ENCODE measurements at places on chromosomes 2 and 18.

DNA sequence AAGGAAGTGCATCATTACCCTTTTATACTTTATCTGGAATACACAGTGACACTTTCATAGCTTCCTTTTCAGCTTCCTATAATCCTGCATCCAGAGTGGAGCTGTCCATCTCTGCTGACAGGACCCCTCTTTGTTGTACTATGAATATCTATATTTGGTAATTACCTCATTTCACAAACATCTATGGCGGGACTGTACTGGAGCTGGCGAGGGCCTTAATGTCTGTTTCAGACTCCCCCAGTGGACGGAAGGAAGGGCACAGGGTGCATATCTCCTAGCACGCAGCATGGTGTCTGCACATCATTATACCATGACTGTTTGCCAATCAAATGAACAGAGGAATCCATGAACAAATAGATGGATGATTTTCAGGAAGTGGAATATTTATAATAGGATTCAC is 142.3 kb downstream of the SOX11 start:
- DNase-seq = no peak

- no peak for DNase-seq
These were observed 39.7 kb downstream of the UBE2F start for GRCh38 chr2:238006510-238006909.

- DNase-seq = no peak
These were observed 42.4 kb downstream of the HK2 start for GRCh38 chr2:74876081-74876886.

DNA sequence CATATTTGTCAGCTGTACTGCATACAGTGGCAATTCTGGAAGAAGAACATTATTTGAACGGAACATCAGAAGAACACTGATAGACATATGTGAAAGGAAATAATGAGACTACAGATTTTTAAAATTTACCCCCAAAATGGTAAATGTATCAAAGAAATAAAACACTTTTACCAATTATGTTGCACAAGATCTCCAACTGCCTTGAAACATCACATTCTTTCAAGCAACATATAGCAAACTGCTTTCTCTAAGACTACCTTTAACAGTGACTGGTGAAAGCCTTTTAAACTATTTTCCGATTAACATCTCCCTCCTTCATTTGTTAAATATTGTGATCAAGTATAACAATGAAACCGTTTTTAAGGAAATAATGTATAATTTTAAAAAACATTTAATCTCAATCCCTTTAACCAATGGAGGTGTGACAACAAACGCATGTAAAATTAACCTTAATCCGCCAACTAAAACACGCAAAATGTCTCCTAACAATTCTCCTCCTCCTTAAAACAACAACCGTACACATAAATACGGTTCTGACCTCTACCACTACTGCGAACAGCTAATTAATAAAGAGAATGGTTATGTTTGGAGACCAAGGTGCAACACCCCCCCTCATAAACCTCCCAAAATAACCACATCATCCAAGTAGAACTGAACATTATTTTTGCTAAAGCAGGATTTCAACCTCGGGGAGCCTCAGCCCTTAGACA is 2.4 kb downstream of the FBXO11 start:
- no peak for DNase-seq

GRCh38 chr2:144518748-144519596 is 947 bp downstream of the ZEB2 start:
- no peak for DNase-seq

DNA sequence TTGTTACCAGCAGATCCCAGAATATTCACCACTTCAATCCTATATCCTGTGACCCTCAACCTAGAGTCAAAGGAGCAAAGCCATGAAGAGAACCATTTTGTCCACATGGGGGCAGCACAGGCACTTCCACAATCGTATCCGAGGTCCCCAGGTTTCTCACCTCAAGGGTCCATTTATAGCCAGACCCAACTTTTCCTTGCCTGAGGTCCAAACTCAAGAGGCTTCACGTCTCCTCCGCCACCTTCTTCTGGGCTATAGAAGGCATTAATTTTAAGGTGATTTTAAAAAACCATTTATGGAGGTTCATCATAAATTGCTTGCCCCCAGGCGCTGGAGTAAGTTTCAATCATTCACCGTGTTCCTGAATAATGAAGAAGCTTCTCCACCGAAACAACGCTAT is 111.6 kb upstream of the NABP1 start:
- peak; percentile 58 for DNase-seq

DNA sequence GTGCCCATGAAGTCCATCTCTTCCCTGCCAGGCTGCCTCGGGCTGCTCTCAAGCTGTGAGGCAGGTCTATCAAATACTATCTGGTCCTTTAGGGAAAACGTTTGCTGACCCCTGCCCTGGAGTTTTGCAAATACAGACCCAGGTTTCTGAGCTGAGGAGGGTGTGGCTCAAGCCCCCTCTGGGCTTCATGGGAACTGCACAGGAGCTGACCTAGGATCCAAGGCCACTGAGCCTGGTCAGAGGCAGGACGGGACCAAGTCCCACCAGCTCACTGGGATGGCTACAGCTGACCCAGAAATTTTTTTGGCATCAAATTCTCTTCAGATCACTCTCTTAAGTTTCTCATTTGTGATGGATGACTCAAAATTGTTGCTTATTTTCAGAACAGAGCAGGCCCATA is 14.1 kb downstream of the ZNF516 start:
- no peak for DNase-seq

- no peak for DNase-seq
These were observed 32.5 kb upstream of the FOSL2 start for GRCh38 chr2:28360058-28360717.

GRCh38 chr18:3508576-3509549 is 58.9 kb downstream of the TGIF1 start:
- no peak for DNase-seq

DNA sequence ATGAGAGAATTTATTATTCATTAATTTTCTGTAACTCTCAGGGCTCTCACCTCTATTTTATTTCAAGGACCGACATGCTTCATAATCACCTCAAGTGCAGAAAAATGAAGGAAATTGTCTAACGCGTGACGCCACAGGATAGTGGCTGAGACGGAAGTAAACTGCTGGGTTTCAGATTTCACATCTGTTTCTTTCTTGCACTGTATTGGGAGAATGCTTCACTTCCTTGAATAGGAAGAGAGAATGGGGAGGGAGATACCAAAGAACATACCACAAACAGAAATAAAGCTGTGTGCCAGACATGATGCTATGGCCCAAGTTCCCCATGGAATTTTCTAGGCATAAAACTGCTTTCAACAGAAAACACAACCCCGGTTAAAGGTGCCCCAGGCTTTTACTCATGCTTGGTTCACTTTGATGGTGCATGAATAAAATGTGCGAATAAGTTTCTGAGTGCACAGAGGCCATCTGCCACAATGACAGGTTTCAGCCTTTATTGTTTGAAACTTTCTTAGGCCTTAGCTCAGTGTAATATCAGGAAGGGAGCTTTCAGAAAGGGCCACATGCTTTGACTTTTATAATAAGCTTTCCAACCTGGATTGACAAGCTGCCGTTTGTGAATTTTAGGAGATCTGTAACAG is 1116.4 kb downstream of the SOCS6 start:
- DNase-seq = no peak

DNA sequence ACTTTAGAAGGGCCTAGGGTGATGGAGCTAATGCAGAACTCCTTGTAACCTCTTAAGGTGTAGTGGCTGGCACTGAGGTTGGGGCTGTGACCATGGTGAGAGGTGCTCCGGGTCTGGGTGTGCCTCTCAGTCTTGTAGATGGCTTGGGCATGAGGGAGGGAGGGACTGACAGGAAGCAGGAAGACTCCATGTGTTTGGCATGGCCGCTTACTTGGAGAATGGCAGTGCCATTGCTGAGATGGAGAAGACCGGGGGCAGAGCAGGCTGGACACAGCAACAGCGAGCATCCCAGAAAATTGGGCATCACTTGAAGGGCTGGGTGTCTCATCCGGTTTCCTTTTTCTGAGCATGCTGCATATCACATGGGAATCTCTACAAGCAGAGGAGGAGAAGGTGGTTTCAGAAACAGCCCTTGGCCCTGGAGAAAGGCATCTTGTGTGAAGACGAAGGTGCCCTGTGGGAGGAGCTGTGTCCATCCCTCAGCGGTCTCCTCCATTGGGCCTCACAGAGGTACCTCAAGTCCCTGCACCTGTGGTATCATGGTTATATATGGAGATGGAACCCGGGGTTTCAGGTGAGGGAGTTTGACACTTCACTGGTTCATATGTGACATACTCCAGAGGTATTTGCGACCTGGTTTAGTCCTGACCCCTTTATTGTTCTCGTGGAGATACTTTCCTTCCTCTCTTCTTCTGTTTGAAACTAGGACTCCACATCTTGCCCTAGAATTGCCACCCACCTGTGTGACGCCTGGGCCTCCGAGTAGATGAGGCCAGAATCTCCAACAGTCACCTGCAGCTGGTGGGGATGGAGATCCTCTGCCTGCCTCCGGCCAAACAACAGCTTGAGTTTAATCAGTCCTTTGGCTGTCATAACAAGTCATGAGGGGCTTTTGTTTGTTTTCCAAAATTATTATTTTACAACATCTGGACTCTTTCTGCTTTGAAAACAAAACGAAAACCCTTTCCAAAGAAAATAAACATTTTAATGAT is 45.6 kb downstream of the INPP4A start:
- DNase-seq = no peak

DNA sequence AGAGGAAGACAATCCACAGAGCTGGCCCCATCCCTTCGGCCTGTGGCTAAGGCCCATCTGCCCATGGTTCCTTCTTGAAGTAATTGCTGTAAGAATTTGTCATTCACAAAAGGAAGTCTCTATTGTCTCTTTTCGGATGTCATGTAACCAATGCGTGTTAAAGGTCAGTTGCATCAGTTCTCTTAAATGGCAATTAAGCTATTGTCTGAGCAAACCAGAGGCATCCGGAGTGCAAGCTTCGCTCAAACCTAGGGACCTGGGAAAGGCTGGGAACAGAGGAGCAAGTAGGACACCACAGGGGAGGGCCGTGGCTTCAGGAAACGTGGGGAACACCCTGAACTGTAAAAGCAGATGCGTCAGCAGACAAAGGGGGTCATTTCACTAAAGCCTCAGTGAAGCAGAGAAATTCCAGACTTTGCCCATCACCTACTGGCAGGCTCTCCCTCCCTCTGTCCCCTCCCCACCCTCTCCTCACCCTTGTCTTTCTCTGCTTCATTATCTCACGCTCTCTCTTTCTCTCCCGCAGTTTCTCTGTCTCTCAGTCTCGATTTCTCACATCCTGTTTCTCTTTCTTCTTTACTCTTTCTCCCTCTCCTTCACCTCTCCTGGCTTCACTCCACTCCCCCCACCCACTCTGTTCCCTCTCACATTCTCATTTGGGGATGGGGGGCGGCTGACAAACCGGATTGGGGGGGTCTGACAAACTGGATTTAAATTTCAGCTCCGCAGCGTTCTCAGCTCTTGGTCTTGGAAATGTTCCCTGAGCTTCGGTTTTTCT is 204.6 kb upstream of the TNP1 start:
- no peak for DNase-seq
